ENCODE measurements at places on chromosomes 1 and 21.

GRCh38 chr1:176177764-176178163 lies 29.3 kb downstream of the COP1 start:
- no peak for DNase-seq

GRCh38 chr1:17393230-17393629 lies 21.2 kb downstream of the PADI6 start:
- no peak for DNase-seq

GRCh38 chr1:65114322-65114721 lies 33.7 kb upstream of the AK4 start:
- no peak for DNase-seq

DNA sequence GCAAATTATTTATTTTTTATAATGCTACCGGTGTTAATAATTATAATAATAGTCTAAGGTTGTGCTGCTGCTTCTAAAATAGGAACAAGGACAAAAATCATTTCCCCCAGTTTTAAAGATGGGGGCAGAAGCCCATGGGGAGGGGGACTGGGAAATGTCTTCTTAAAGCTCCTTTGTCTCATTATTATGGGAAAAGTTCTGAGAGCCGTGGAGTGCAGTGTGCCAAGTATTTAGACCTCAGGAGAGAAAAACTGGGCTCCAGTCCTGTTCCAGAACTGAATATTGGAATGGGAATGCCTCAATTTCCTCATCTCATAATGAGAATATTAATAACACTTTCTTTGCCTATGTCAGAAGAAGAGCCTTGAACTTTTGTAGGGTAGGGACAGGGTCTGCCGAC lies 40.9 kb upstream of the ATF3 start:
- no peak for DNase-seq

- DNase-seq: no peak
Measured at GRCh38 chr21:40531016-40531415, 315.9 kb downstream of the DSCAM start.

DNA sequence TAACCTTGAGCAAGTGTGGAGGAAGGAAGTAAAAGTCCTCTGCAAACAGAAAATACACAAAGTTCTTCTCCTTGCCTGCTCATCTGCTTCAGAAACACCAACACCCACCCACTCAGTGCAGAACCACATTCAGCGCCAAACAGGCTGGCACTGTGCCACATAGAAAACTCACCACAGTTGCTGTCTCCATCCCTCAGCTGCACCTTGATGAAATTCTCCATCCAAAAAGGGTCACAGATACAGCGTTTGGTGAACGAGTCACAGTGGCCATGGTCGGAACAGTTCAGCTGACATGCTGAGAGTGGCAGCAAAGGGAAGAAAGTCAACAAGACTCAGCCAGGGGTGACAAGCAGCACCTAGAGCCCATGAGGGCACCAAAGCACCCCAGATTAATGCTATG lies 114.5 kb downstream of the KIAA0319L start:
- peak; percentile 10 for DNase-seq

DNA sequence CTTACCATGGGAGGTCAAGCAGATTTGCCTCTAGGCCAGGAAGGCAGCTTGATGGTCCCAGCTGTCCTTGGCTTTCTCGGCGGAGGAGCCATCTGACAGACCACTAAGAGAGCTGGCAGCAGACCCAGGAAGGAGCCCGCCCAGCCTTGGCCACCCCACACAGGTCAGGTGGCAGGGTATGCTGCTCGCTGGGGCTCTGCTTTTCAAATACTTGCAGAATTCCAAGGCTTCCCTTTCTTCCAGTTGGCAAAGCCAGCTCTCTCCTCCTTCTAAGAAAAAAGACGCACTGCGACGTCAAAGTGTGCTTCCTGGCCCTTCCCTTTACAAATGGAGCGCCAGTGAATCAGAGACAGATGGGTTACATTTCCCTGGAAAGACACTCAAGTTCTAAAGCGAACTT lies 229.4 kb downstream of the CACNA1E start:
- no peak for DNase-seq

GRCh38 chr1:154864189-154864975 lies 5.7 kb downstream of the KCNN3 start:
- no peak for DNase-seq

Data from stimulated activated CD4-positive, alpha-beta T cell treated with anti-CD3 and anti-CD28 coated beads, Interleukin-1b, Interleukin-23, amount 100 ng/mL, for 1 hour (primary cell).